Suppressor macrophage (primary cell): ENCODE measurements at places on chromosomes 13 and 19.

DNA sequence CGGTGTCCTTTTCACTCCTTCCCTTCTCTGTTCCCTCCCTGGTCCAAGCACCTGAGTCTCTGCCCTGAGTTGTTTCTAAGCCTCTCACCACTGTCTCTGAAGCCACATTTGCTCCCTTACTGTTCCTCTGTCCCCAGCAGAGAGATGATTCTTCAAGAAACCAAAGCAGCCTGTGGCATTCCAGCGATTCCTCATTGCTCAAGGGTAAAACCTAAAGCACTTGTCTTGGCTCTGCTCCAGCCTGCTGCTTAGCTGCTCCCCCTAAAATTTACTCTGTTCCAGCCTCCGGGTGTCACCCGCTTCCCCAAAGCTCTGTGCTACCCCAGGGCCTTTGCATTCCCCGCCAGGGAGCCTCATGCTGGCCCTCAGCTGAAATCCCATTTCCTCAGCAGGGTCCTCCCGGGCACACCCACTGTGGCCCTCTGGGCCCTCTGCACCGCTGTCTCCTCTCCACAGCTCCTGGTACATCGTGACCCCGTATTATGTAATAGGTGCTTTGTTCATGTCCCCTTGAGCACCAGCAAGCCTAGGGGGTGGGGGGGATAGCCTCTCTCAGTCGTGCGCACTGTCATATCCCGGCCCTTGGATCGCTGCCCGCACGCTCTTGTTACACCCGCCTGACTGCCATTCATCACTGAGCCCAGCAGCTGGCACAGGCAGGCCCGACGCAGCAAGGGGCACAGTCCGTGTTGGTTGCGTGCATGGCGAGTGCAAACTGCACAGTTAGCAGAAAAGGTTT, 15.8 kb downstream of the TECR start:
- DNase-seq, result no peak

GRCh38 chr13:54934121-54934520, 1905.5 kb downstream of the OLFM4 start:
- DNase-seq, result no peak

- DNase-seq, result peak; percentile 93
Observed at GRCh38 chr19:35352448-35353304, 5.0 kb downstream of the FFAR1 start.

DNA sequence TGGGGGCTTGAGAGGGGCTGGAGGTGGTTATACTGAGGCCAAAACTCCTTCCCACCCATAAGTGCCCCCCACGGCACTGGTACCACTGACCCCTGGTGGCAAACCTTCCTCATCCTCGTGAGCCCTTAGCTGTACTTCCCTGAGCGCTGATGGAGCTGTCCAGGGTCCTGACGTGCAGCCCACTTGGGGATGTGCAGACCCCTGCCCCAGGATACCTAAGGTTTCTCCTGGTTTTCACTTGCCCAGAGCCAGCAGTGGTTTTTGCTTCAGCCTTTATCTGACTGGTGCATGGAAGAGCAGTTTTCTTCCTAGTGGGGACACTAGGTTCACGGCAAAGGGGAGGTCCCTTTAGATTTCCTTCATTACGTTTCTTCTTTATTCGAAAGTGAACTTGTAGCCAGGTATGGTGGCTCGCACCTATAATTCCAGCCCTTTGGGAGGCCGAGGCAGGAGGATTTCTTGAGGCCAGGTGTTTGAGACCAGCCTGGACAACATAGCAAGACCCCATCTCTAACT, 28.7 kb upstream of the KCTD15 start:
- peak; percentile 12 for DNase-seq

DNA sequence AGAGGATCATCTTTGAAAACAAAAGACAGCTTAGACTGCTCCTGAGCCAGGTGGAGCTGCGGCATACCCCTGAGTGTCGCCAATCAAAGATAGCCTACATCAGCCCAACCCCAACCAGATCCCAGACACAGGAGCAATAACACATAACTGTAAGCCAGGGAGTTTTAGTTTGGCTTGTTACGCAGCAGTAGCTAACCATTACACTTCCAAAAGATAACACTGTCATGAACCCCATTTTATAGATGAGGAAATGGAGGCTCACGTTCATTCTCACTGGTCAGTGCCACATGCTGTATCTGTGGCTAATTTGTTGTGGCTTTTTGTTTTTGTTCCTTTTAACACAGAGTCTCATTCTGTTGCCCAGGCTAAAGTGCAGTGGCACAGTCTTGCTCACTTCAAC, 47.3 kb downstream of the TINCR start:
- DNase-seq, result no peak

GRCh38 chr13:105389373-105389772, 1146.1 kb downstream of the EFNB2 start:
- no peak for DNase-seq

GRCh38 chr13:26442541-26442940, 114.9 kb upstream of the WASF3 start:
- DNase-seq, result no peak

DNA sequence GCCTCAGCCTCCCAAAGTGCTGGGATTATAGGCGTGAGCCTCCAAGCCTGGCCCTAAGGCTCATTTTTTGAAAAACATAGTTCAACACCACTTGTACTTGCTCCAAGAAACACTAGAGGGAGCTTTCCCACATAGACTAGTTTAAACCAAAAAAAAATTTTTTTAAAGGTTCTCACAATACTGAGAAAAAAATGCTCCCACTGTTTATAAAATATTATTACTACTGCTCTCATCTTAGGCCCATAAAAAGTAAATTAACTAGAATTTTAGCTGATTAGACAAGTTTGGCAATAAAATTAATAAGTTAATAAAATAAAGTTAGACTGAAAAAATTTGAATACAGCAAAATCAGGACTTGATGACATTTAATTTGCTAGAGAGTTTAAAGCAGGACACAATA, 109.5 kb downstream of the TBC1D4 start:
- peak; percentile 49 for DNase-seq

- peak; percentile 60 for DNase-seq
Observed at GRCh38 chr19:18519962-18520847, 1.7 kb downstream of the ELL start.

GRCh38 chr19:46082728-46083050, 41.8 kb downstream of the IGFL3 start:
- DNase-seq, result no peak

GRCh38 chr19:13055213-13056051, 47.2 kb downstream of the LYL1 start:
- DNase-seq, result no peak

DNA sequence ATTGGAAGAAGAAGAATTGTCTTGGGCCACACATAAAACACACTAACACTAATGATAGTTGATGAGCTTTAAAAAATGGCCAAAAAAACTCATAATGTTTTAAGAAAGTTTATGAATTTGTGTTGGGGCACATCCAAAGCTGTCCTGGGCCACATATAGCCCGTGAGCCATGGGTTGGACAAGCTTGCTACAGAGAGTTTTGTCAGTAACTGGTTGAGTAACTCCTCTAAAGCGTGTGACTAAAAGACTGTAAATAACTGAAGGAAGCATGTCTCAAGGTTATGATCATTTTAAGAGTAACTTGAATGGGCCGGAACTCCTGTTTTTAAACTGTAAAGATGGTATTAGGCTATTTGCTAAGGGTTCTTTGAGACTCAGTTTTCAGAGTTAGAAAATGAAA, 118.0 kb downstream of the KL start:
- DNase-seq, result no peak
